Mesenteric fat pad (tissue), 1 donor: ENCODE measurements at places on chromosomes 5 and 9. TPM values are rescaled to one million over a fixed set of nuclear protein-coding genes. Genes with fewer than 3 reads are reported as not detected.

MAMDC4 gene
- total RNA-seq = 1.6 TPM

NSG2 gene
- total RNA-seq = 0.16 TPM

CCL27 gene
- total RNA-seq = not detected

SH3RF2 gene
- 1.6 TPM for total RNA-seq

GZMA gene
- 1.0 TPM for total RNA-seq

NR5A1 gene
- not detected for total RNA-seq

PRUNE2 gene
- 13.9 TPM for total RNA-seq

C9 gene
- total RNA-seq = not detected

MSMP gene
- total RNA-seq = not detected

STK10 gene
- total RNA-seq = 82.2 TPM
